Stomach (tissue), 19 donors: ENCODE measurements at places on chromosomes 6 and 20. TPM values are rescaled to one million over a fixed set of nuclear protein-coding genes. Genes with fewer than 3 reads are reported as not detected.

- no peak for DNase-seq
- H3K4me3 ChIP-seq = no peak overlapping the region
- H3K4me1 ChIP-seq = peaks cover 72% of the 10 kb centered on the region
- peak overlapping the region; percentile 8 for H3K27ac ChIP-seq
- no peaks in the 10 kb centered on the region for H3K27me3 ChIP-seq
Observed at GRCh38 chr6:111589366-111589765, 16.3 kb downstream of the TRAF3IP2 start.

GRCh38 chr6:107152638-107153430 lies 37.5 kb upstream of the BEND3 start:
- DNase-seq = no peak
- H3K4me3 ChIP-seq = no peak overlapping the region
- no peaks in the 10 kb centered on the region for H3K27me3 ChIP-seq
- H3K36me3 ChIP-seq = no peaks in the 10 kb centered on the region
- no peak overlapping the region for H3K27ac ChIP-seq

DNA sequence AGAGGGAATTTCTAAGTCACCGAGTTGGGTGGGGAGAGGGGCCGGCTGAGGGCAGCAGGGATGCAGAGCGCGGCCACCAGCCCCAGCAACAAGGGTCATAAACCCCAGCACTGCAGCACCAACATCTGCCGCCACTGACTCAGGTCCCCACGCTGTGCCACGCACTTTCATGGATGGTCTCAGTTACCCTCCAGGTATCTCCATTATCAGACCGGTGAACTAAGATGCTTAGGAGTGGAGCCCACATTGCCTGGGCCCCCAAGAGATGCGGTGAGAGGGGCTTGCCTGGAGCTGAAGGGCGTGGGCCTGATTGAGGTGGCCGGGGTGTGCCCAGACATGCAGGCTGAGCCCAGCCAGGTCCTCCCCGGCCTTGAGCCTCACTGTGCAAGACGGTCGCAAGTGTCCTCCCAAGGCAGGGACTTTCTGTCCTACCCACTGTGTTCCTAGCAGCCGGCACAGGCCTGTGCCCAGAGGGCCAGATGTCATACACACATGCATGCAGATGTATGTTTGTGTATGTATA lies 19.3 kb downstream of the RBM38 start:
- peaks cover 20% of the 10 kb centered on the region for H3K36me3 ChIP-seq
- no peak overlapping the region for H3K27ac ChIP-seq

The TRIM26 gene
- total RNA-seq = 28.3 TPM

- peaks cover 15% of the 10 kb centered on the region for H3K4me1 ChIP-seq
- H3K27me3 ChIP-seq = no peaks in the 10 kb centered on the region
- no peak overlapping the region for H3K4me3 ChIP-seq
- H3K36me3 ChIP-seq = no peaks in the 10 kb centered on the region
- H3K27ac ChIP-seq = no peak overlapping the region
Observed at GRCh38 chr6:75418233-75418632, 75.4 kb downstream of the FILIP1 start.

The C20orf202 gene
- not detected for total RNA-seq

- no peaks in the 10 kb centered on the region for H3K4me1 ChIP-seq
- H3K36me3 ChIP-seq = no peaks in the 10 kb centered on the region
- no peak overlapping the region for H3K4me3 ChIP-seq
Observed at GRCh38 chr6:209432-210103, 82.7 kb upstream of the DUSP22 start.

DNA sequence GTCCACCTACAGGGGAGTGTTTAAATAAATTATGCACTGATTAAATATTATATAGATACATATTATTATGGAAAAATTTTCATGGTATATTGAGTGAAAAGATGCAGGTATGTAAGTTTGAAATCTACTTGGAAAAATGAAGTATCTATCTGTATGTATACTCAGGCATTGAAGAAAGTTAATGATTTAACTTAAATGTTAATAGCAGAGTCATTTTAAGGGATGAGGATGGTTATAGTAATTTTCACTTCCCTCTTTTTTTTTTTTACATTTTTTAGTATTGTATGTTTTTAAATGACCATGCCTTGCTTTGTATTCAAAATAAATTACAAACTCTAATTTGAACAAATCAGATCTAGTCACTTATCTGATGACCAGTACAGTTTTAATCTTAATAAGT lies 43.2 kb upstream of the NOTCH4 start:
- no peaks in the 10 kb centered on the region for H3K27me3 ChIP-seq
- H3K4me3 ChIP-seq = no peak overlapping the region
- H3K4me1 ChIP-seq = no peaks in the 10 kb centered on the region
- H3K36me3 ChIP-seq = no peaks in the 10 kb centered on the region

DNA sequence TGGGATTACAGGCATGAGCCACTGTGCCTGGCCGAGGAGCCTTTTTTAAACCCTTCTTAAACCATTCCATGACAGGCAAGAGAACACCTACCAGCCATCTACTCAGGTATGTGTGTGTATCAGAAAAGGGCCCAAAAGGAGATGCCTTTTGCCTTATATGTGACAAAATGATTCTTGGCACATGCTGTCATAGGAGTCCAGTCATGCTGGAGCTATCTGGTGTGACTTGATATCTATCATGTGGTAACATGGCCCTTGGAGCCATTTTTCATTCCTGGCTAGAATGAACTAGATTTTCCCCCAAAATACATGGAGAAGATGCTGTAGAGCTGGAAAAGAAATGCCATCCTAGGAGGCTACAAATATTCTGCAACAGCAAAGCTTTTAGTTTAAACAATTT lies 129.1 kb downstream of the DST start:
- H3K4me1 ChIP-seq = peaks cover 5% of the 10 kb centered on the region
- peak overlapping the region; percentile 8 for H3K27ac ChIP-seq
- H3K36me3 ChIP-seq = peaks cover 13% of the 10 kb centered on the region
- no peak overlapping the region for H3K4me3 ChIP-seq
- no peak for DNase-seq
